ENCODE measurements at places on chromosomes 4 and X.

DNA sequence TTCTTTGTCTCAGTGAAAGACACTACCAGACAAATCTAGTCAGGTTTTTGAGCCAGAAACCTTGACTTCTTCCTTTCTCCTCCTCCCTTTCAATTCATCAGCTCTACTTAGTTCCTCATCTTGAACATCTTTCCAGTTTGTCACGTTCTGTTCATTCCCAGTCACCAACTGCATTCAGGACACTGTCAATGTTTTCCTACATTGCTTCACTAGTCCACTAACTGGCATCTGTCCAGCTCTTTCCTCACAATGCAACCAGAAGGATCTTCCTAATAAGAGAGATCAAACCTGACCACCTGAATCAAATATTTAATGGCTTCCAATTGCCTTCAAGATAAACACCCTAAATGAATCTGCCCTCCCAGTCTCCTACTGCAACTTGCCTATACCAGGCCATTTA, 52.5 kb downstream of the SYNPO2 start:
- no peak for DNase-seq

- DNase-seq = no peak
Observed at GRCh38 chr4:38453253-38453881, 210.6 kb upstream of the KLF3 start.

GRCh38 chr4:3330707-3331106, 37.9 kb downstream of the RGS12 start:
- no peak for DNase-seq

DNA sequence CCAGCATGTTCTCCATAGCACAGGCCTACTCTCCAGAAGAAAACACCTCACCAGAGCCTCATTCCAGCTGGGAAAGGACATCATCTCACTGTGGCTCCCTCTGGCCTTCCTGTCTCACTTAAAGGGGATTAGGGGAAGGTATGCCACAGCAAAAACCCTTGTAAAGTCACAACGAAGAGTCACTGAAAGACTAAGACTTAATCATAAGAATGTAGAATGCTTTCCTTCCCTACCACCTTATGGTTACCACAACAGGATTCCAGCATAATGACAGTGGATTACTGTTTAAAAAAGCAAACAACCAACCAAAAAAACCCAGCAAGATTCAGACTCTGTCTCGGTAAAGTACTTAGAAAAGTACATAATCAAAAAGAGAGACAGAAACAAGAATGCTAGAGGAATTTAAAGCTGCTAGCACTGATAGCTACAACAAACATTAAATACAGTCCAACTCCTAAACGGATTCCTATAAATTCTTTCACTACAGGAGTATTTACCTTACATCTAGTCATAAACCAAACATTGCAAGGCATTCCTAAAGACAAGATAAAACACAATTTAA, 75.1 kb downstream of the BANK1 start:
- no peak for DNase-seq

GRCh38 chr4:48254381-48255071, 15.1 kb downstream of the TEC start:
- DNase-seq = no peak

- no peak for DNase-seq
Observed at GRCh38 chr4:118396881-118397622, 44.2 kb upstream of the PRSS12 start.

DNA sequence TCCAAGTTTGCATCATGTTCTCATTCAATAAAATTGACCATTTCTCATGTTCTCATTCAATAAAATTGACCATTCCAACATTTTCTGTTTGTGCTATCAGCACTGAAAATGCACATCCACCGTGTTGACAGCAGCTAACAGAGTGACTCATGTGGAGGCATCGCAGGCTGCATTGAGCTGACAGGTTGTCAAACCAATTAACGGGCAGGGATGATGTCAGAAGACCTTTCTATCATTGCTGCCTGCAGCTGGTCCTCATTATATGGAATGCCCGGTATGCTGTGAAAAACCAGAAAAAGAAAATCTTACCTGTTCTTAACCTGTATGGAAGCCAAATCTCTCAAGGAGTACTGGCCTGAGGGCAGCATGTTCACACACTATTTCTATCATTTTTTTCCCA, 202.0 kb downstream of the SMIM20 start:
- DNase-seq = no peak

- DNase-seq = no peak
Observed at GRCh38 chrX:102964940-102965339, 27.9 kb downstream of the RAB40AL start.

GRCh38 chr4:8748236-8748575, 123.4 kb downstream of the HMX1 start:
- no peak for DNase-seq

- DNase-seq = no peak
Observed at GRCh38 chr4:183907871-183908683, 3.0 kb downstream of the STOX2 start.

DNA sequence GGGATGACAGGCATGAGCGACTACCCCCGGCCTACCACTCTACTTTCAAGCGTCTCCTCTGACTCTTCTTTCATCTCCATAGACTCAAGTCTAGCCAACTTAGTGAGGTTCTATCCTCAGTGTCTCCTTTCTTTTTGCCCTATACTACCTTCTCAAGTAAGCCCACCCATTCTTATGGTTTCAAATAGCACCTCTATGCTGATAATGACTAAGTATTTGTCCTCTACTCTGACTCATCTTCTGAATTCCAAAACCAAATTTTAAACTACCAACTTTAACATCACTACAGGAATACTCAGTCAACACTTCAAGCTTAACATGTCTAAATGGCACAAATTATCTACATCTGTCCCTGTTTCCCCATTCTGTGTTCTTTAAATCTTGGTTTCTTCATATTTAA, 47.8 kb downstream of the ELF2 start:
- DNase-seq = no peak

GRCh38 chr4:1207603-1208265, 35.4 kb upstream of the SPON2 start:
- DNase-seq = no peak

GRCh38 chr4:182555997-182556418, 312.8 kb downstream of the TENM3 start:
- no peak for DNase-seq

- DNase-seq = no peak
Observed at GRCh38 chr4:173291899-173292298, 42.3 kb downstream of the HMGB2 start.

GRCh38 chrX:15340867-15341266, 5.5 kb upstream of the PIGA start:
- DNase-seq = no peak

GRCh38 chrX:55030271-55031205, at the start of gene ALAS2:
TSS of gene ALAS2 (minus strand) at chrX:55030977. CDS start at chrX:55026000, 4,977 bp downstream.
- DNase-seq = no peak

DNA sequence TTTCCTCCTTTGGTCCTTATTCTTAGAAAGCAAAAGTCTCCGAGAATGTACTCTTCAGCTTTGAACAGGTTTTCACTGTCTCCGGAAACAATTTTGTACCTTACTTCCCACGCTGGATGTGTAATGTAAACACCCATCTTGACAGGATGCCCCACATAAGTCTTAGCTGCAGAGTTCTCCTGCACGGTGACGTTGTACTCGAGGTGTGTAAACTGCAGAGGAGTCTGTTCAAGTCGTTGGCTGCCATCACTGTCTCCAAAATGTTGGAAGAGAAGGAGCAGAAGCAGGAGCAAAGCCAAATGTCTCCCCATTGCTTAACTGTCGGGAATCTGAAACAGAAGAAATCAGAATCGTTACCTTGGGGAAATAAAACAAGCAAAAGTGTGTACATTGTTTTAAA, 14.1 kb downstream of the FAT1 start:
- DNase-seq = no peak

DNA sequence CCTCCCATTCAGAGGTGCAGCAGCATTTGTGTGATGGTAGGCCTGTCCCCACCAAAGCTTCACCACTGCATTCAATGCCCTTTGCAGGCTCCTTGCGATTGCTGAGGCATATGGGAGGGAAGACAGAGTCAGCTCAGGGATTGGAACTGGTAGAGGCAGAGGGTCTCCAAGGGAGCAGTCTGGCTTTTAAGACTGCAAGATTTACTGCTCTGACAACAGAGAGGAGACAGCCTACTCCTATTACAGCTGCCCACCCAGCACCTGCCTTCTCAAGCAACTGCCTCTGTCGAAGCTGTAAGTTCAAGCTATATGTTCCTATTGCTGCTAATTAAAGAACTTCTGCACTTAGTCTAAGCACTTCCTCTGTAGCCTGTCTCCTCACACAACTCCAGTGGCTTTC, 481.8 kb downstream of the FGF13 start:
- DNase-seq = no peak

GRCh38 chr4:118279328-118279727, 73.5 kb downstream of the PRSS12 start:
- DNase-seq = no peak

DNA sequence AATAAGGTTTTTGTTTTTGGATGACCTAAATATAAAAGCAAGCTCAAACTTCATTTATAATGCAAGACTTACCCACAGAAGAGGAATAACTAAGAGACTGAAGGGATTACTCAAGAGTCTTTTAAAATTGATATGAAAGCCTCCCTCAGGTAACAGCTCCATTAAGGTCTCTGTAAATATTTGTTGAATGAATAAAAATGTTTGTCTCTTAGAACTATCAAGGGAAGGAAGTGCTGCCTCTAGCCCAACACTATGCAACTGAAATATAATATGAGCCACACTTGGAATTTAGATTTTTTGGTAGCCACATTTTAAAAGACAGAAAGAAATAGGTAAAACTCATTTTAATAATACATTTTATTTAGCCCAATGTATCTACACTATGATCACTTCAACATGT, 127.8 kb downstream of the SH3RF1 start:
- DNase-seq = no peak

GRCh38 chr4:105181259-105181658, 34.6 kb downstream of the TET2 start:
- no peak for DNase-seq

- no peak for DNase-seq
Observed at GRCh38 chr4:8159537-8160232, 1.1 kb upstream of the ABLIM2 start.

DNA sequence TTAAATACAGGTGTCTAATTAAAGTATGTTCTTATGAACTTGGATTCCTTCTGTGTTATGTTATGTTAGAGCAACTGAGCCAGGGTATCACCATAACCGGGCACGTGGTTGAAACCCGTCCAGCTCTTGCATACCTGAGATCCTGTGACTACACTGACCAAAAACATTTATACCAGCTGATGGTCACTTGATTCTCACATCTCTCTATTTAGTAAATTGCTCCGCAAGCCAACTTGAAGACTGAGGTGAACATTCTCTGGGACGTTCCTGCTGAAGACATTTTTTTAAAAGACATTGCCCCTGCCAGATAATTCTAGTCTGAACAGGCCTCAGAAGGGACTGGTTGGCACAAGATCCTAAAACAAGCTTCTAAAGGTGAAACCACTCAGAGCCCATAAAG, 550.0 kb upstream of the DIPK2B start:
- no peak for DNase-seq

GRCh38 chr4:99166544-99166943, 22.4 kb upstream of the ADH4 start:
- DNase-seq = no peak

DNA sequence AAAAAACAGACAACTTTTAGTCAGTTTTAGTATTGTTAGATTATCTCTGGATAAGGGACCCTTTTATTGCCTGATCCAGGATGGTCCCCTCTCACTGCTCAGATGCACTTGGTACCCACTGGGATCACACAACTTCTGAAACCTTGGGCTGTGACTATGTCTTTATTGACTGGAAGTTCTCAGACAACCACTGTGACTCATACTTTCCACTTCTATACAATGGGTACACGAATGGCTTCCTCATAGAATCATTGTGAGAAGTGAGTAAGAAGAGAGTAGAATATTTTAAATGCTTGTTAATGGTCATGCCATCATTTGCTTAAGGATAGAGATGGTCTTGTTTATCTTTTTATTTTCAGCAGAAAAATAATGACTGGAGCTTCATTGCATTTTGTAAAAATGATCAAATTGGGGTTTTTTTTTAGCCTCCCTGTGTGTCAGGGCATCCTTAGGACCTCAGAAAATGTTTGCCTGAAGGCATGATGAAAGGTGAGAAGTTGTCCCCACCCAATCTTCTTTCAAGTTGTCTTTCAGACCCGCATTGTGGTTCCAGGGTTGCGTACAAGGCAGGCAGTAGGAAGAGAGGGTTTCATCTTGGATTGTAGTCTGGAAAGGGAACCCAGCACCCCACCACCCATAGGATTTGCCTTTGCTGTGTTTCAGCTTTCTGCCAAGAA, 115.1 kb downstream of the CPEB2 start:
- no peak for DNase-seq

DNA sequence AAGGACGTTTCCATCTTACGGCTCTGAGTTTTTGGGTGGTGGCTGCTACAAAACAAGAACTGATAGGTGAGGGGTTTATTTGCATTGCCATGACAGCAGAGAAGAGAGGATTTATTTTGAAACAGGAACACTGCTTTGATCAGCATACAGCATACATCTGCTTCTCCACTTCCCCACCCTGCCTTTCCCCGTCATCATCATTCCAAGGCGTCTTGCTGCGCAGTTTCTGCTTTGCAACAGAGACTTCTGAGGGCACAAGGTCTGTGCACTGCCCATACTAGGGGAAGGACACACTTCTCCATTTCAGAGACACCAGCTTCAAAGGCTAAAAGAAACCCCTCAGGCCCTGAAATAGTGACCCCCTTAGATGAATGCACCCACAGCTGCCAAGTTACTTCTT, 19.1 kb downstream of the STARD8 start:
- DNase-seq = no peak

DNA sequence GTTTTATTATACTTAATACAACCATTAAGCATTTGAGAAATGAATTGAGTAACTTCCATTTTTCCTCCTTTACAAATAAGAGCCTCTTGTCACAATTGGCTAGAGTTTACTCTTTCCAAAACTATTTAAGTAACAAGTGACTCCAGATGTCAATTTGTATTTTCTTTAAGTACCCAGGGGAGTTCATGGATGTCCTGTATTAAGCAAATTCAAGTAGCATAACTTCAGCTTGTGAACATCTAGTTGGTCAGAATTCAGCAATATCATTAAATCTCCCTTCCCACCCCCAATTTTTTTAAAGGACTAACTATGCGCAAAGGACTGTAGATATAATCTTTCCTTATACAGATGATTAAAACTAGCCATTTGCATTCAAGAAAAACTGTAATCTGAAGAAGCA, 1.4 kb upstream of the ADGRL3 start:
- DNase-seq = no peak

GRCh38 chr4:40309250-40309774, 25.8 kb upstream of the CHRNA9 start:
- DNase-seq = no peak

Measured in cortex of kidney (tissue), 1 donor.